ENCODE measurements at places on chromosomes 5 and 9.
A peak's percentile ranks its signal among the peaks of the same experiment; 100 is the strongest.

DNA sequence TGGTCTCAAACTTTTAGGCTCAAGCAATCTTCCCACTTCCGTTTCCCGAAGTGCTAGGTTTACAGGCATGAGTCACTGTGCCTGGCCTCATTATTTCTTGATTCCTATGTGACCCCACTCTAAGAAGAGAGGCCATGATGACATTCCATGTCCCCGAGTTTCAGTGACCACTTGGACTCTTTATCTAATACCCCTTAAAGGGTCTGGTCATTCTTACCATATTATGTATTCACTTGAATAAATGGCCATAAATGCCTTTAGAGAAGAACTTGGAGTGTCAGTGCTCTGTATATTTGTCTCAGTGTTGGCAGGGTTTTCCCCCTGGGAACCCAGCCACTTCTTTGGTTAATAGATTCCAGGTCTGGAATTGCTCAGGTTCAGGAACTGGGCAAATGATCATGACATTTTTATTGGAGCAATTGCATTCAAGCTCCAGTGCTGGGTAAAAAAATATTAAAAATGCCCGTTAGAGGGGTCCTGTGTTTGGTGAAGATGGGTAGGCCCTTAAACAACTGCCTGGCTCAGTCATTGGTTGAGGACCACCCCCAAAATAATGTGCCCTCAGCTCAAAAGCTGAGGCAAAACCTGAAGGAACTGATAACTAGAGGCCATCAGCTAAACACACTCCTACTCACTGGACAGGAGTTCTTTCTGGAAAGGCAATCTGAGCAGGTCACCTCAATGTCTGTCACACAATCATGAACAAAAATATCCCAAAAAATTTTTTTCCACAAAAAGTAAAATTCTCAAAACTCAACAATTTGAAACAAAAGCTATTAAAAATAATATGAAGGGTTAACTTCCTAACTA, 186.6 kb upstream of the ZNF608 start:
- DNase-seq, result no peak

DNA sequence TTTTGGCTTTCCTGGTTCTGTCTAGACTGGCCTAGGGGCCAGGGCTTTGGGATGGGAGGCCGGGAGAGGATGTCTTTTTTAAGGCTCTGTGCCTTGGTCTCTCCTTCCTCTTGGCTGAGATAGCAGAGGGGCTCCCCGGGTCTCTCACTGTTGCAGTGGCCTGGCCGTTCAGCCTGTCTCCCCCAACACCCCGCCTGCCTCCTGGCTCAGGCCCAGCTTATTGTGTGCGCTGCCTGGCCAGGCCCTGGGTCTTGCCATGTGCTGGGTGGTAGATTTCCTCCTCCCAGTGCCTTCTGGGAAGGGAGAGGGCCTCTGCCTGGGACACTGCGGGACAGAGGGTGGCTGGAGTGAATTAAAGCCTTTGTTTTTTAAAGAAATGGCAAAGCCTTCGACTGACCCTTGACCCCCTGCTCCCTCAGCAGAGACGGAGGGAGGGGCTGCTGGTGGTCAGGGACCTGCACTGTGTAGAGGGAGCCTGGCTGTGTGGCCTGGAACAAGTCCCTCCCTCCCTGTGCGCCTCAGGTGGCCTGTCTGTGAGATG, 11.1 kb downstream of the FPGS start:
- DNase-seq, result no peak

GRCh38 chr9:116154334-116154975, 864 bp downstream of the PAPPA start:
- DNase-seq, result peak; percentile 28

GRCh38 chr5:116315531-116315930, 230.7 kb downstream of the COMMD10 start:
- no peak for DNase-seq

DNA sequence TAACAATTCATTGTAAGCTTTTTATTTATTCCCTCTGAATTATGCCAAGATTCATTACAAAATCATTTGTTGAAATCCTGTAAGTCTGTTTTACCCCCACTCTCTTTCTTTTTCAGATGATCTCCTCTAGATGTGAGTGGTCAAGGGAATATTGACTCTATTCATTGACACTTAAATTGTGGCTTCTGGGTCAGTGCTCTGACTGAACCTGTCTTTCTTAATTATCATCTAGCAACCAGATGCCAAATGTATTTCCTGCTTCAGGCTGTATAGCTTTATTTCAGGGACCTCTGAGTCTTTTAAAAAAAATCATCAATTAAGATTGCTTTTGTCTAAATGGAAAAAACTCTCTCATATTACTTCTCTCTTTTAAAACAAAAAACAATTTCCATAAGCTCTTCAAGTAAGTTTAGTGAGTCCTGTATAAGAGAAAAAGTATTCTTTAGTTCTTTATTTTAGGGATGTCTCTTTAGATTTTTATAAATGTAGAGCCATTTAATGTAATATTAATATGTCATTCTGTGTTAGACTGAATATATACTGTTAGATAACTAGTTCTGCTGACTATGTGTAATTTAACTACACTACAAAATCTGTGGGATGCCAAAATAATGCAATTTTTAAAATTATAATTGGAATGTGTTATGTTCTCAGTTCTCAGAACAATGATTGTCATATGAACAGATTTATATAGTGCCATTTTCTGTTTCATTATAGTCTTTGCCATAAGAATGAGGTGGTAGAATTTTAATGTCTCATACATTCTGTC, 645.8 kb upstream of the EDIL3 start:
- no peak for DNase-seq

GRCh38 chr9:131837316-131837715, 97.4 kb upstream of the RAPGEF1 start:
- DNase-seq, result peak; percentile 22

GRCh38 chr5:30764704-30765103, 428.8 kb upstream of the CDH6 start:
- no peak for DNase-seq

- no peak for DNase-seq
These were observed 12.3 kb downstream of the GPBP1 start for GRCh38 chr5:57186194-57186593.

GRCh38 chr5:167835146-167835545, 456.3 kb upstream of the WWC1 start:
- DNase-seq, result no peak

GRCh38 chr5:97877588-97877987, 694.5 kb upstream of the RIOK2 start:
- no peak for DNase-seq

- no peak for DNase-seq
These were observed 25.0 kb upstream of the CAPSL start for GRCh38 chr5:35963381-35963843.

- DNase-seq, result no peak
These were observed 40.7 kb upstream of the ADAMTS2 start for GRCh38 chr5:179385914-179386313.

- no peak for DNase-seq
These were observed 12.3 kb downstream of the SPINK9 start for GRCh38 chr5:148347706-148348105.

- DNase-seq, result no peak
These were observed 1428.2 kb downstream of the CDH12 start for GRCh38 chr5:21424907-21425306.

DNA sequence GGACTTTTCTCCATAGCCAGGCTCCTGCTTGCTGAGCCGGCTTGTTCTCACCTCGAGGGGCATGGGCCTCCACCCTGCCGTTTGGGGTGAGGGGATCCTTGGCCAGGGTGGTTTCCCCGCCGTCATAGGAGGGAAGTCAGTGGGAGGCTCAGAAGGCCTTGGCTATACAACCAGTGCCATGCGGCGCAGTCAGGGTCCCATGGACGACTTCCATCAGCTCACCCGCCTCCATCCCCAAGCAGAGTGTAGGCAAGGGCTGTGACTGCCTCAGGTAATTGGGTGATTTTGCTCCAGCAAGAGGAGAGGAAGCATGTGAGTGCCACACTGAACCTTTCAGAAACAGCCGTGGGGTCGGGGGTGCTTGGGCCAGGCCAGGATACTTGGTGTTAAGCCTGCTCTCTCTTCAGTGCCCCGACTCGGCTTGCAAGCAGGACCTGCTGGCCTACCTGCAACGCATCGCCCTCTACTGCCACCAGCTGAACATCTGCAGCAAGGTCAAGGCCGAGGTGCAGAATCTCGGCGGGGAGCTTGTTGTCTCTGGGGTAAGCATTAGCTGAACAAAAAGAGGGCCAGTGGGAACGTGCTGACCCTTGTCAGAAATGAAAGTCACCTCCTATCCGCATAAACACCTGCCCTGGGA, 57.2 kb upstream of the LRRTM2 start:
- DNase-seq, result no peak

- peak; percentile 8 for DNase-seq
These were observed 1.2 kb downstream of the JMY start for GRCh38 chr5:79236970-79237739.

DNA sequence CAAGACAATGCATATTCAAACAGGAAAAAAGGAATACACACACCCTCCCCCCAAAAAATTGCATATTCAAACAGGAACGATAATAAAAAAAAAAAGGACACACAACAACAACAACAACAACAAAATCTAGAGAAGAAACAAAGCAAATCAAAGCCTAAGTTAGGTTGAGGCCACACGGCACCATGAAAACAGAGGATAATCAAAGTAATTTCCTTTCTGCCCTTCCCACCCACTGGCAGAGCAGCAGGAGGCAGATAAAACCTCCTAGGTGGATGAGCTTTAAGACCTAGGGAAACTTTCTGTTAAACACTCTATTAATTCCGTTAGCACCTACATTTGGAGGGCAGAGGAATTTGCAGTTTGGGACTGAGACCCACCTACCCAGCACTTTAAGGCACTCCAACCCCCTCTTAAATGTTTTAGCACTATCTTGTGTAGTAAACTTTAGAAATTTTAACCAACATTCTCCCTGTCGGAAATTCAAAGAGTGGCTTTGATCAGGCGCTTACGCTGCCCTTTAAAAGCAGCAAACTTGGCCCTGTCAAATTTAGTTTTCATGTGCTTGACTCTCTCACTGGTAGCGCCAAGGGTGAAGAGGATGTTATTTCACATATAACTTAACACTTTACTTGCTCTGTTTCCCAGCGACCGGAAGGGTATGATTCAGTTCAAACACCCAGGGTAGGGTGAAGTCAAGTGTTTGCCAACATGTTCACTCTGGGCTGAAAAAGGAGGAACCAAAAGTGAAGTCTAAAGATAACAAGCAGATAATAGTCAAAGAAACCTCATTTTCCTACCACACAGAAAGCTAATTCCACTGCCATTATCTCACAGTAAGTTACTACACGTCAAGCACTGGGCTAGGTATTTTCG, 9.2 kb downstream of the ENC1 start:
- DNase-seq, result no peak

DNA sequence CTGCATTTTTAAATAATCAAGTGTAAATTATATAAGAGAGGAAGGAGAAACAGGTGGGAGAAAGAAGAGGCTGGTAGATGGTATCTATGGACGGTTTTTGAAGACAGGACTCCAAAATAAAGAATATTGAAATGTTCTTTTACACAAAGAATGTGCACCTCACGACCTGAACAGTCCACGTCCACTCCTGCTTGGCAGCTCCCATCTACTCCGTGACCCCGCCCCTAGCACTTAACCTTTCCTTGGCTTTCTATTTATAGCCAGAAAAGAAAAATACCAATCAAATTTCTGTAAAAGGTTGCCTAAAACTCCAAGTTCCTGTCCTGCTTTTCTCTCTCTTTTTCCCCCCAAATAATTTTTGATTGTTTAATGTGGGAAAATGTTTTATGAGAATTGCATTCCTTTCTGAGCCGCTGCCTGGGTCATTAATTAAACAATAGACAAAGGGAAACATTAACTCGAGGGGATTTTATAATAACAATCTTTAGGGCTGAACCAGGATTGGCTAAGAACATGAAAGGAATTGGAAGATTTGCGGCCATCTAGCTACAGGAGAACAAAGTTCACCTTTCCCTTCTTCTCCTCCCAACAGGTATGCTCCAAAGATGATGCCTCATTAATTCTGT, 173.6 kb upstream of the MAP3K1 start:
- no peak for DNase-seq

DNA sequence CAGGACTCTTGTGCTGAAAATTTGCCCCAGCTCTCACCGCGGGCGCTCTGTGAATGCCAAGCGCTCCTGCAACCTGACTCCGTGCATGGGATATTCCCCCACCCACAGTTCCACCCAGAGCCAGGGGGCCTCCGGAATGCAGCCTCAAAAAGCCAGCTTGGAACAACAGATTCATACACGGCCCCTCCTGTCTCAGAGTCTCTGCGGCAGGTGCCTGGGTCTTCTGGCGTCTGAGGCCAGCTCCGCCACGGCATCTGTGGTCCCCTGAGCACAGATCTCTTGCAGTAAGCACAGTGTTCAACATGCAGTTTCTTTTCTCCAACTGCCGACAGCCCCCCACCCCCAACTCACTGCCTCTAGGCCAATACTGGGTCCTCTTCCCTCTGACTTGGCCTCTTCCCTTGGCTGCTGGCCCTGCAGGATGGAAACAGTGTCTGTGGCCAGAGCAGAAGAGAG, 355.7 kb upstream of the IRX2 start:
- DNase-seq, result peak; percentile 64

DNA sequence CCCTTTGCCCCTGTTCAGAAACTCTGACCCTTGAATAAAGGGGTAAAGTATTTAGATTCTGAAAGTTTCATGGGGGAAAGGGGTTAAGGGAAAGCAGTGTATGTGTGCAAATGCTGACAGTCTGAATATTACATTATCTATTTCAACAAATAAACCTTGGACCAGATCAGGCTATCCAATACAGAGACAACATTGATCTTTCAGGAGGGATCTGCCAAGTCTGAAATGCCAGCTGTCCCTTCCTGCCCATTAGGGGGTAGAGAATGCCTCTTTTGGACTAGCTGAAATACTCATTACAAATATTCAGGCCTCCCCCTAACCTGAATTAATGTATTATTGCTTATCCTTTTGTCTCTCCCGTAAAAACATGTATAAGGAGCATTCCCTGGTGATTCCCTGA, 219.5 kb downstream of the NR3C1 start:
- DNase-seq, result no peak

DNA sequence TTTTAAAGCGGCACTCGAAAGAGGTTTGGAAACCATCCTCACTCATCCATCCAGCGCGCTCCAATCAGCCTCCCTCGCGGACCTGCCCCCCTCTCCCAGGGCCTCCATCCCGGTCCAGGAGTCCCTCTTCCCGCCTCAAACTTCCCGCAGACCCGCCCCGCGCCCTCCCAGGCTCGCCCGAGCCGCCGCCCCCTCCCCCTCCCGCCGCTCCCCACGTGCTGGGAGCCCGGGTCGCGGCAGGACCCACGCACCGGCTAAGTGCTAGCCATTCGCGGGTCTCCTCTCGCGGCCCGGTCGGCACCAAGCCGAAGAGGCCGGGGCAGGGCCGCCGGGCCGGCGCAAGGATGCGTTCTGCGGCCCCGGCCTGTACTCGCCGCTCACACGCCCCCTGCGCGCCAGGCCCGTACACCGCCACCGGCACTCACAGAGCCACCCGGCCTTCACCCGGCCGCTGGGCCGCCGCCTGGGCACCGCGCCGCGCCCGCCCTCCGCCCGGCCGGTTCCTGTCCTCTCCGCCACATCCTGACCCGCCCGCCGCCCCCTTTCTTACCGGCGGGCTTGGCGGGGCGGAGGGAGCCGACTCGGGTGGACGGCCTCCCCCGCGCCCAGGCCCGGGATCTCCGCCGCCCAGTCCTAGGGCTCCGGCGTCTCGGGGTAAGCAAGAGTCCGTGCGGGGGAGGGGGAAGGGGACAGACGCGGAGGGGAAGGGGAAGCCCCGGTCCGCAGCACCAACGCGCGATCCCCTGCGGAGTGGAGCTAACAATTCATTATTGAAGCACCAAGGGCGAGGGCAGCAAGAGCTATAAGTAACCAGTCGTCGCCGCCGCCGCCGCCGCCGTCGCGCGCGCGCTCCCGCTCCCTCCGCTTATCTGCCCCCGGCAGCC, 576 bp downstream of the CHD1 start:
- no peak for DNase-seq
